NCI-H187 treated with DMSO at 0.1 percent for 48 hours (cell line): ENCODE measurements at places on chromosomes 4 and X.
A peak's percentile ranks its signal among the peaks of the same experiment; 100 is the strongest.

DNA sequence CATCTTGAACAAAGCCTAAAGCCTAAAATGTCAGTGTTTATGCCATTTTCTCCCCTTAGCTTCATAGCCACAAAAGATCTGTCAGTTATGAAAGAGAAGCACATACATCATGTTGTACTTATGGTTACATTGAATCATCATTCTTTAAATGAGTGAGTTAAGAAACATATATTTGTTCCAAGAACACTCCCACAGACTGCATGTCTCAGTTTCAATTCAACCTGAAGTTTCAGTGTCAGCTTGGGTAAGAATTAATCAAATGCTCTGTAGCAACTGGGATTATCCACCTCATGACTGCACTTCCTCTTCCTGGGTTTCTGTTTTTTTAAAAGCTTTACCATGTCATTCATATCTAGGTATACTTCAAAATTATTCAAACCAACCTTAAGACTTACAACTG, 3.9 kb upstream of the TMPRSS11B start:
- no peak for DNase-seq

DNA sequence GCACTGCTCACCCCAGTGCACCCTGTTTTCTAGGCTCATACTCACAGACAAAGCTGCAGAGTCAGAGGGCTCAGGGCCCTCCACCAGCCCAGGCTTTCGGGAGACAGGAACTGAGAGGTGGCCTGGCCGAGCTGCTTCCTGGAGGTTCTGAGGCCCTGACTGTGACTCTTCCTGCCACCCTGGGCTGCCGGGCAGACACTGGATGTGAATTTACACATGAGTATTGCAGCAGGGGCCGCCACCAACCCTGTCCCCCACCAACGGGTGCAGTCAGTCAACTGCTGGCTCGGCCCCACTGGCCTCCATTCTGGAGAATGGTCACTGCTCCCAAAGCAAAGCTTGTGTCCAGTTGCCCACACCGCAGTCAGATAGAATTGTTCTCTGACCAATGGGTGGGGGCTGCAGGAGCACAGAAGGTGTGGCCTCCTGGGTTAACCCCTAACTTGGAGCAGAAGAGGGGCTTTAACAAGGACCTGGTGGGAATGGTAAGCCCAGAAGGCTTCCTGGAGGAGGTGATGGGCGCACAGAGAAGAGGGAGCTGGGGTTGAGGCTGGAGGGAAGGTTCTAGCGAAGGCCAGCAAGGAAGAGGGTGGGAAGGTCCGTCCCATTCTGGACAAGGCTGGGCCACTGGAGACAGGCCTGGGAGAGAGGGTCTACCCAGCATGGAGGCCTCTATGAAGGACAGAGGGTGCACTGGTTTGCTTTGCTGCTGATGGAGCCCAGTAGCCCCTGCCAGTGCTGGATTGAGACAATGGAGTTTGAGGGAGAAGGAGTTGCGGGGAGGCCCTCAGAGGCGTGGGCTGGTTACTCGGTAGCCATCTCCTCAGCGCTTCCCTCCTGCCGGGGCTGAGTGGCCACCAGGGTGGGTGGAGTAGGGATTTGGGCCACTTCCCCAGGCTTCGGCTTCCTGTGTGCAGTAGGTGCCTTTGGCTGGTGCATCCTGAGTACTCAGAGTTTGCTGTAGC, 135.3 kb downstream of the CPZ start:
- no peak for DNase-seq

- no peak for DNase-seq
Measured at GRCh38 chr4:183438458-183439113, 5.8 kb upstream of the CDKN2AIP start.

DNA sequence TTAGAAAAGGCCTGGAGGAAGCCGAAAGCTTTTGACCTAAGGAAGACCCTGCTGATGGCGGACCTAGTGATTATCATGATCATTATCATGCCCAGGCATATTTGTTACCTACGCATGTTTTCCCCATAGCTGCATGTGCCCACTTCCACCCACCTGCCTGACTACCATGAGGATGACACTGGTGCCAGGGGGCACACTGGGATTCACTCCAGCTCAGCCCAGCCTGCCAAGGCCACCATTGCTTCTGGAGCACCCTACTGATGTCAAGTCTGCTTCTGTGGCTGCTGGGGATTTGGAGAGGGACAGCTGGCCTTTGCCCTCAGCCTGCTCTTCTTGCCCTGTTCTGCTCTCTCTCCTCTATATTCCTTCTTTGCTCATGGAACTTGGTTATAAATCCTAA, 124.7 kb upstream of the NALF2 start:
- DNase-seq, result no peak

DNA sequence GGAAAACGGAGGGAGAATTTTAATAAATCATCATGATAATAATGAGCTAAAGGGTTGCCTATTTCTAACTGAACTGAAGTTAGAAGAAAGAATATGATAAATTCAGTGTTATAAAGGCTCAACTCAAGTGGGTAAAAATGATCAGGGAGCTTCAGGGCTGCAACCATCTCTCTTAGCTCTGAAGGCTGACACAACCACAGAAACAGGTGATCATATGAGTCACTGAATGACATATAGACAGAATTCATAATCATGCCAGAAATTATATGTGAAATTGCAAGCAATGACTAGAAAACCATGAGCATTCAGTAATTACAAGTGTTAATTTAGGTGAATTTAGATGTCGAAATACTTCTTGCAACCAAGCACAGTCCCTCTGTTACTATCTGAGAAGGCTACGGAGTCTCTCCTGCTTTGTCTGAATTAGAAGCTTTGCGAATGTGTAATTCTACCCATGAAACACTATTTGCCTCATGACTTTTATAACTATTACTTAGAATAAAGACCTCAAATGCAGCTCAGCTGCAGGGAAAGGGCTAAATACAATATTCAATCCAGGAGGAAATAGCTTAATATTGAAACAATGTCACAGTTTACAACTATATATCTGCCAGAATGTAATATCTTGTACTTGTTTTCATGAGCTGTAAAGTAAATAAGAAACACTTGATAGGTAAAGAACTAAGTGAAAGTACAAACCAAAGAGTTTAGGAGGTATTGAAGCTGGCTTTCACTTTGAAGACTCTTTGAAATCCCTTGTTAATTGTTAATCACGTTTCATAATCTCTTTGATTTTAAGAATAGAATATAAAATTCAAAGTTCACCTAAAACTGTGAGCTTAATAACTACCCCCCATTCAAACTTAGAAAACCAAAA, 1972.6 kb downstream of the ARAP2 start:
- no peak for DNase-seq

- DNase-seq, result no peak
Measured at GRCh38 chrX:32281853-32282252, 929.5 kb downstream of the DMD start.

DNA sequence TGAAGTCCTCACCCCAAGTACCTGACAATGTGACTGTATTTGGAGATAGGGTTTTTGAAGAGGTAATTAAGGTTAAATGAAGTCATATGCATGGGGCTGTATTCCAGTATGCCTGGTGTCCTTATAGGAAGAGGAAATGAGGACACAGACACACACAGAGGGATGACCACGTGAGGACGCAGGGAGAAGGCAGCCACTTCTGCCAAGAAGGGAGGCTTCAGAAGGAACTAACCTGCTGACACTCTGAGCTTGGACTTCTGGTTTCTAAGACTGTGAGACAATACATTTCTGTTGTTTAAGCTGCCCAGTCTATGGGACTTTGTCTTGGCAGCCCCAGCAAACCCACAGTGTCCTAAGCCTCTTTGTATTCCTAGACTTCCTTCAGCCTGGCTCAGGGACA, 3.0 kb upstream of the SLC2A9 start:
- DNase-seq, result no peak

DNA sequence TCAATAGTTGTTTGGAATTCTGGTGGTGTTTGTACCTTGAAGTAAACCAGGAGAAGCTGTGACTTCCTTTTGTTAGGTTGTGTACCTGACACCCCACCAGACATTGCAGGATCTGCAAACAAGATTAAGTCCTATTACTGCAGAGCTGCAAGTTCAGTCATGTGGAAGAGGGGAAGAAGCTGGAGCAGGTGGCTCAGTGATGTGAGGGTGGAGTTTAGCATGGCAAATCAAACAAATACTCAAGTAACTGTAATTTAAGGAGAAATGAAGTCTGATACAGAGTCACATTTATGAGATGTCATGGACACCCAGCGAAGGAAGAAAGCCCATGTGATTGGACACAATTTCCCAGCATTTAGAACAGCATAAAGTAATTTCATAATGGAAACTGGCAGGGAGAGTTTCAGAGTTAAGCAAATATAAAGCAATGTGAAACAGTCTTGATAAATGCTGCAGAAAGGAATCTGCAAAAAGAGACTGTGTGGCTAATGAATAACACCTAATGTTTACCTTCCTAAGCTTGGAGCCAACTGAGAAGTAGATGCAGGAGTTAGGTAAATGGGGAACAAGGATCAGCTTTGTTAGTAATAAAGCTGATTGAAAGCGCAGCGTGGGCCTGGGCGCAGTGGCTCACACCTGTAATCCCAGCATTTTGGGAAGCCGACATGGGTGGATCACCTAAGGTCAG, 249.1 kb downstream of the GBA3 start:
- DNase-seq, result peak; percentile 25

- no peak for DNase-seq
Measured at GRCh38 chrX:13212191-13212651, 107.6 kb downstream of the ATXN3L start.

DNA sequence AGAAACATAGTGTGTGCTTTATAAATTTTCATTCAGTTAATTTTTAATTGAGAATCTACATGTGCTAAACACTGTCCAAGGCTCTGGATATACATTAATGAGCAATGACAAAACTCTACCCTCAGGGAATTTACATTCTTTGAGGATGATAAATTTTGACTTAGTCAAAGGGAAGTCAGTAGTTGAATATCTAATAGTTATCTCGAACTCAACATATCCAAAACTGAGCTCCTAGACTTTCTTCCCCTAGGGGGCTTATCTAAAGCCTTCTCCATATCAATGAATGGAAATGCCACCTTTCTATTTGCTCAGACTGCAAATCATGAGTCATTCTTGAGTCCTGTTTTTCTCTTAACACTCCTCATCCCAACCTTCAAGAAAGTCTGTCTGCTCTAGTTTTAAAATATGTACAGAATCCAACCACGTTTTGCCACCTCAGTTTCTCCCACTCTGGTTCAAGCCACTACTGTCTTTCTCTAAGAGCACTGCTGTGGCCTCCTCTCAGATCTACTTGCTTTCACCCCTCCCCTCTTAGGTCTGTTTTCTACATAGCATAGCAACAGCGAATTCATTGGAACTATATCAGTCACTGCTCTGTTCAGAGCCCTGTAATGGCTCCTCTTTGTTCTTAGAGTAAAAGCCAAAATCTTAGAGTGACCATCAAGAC, 9.5 kb downstream of the PARM1 start:
- no peak for DNase-seq

DNA sequence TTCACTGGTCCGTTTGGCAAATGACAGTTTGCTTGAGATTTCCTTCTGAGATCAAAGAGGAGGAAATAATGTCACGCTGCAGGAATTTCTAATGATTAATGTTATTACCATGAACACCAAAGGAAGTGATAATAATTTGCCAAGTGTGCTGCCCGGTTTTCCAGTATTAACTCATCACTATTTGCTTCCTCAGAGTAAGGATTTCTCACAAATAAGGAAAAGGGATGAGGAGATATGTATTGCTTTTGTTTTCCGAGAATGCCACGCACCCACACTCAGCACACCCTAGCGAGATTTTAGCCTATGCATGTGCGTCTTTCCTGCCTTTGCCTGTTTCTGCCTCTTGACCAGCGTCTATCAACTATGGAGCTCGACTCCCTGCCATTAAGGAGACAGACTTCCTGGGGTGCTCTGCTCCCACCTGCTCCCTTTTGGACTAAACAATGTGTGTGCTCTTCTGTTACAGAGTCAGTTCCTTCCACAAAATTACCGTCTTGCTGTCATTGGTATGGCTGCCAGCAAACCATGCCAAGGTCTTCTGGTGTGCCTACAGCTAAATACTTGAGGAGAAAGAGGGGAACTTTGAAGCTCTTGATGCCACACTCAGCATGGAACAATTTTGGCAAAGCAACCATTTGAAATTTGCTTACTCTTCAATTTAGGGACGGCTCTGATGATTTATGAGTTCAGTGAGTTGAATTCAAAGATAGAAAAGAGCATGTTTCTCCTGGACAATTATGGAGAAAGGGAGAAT, 393.1 kb upstream of the ZFP42 start:
- no peak for DNase-seq

GRCh38 chr4:84952004-84952403, 14.5 kb downstream of the WDFY3 start:
- no peak for DNase-seq

DNA sequence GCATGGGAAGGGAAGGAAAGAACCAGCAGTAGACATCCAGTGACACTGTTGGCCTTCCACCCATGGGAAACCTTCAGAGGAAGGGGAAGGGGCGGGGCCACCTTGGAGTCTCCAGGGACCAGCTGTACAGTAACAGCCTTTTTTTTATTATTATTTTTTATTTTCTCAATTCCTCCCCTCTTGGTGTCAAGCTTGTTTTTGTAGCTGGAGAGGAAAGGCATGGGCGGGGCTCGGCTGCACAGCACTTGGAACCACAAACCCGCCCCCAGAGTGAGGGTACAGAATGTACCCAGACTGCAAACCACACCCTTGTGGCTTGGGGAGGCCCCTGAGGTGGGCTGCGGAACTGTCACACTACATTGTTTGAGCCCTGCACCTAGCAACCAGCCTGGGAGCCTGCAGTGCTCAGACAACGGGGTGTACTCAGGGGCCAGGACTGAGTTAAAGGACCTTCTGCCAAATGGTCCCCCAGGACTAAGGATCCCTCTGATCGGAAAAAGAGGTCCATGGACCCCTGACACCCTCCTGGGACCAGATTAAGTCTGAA, 45.7 kb downstream of the PRPS1 start:
- no peak for DNase-seq

- no peak for DNase-seq
Measured at GRCh38 chr4:24850674-24851073, 55.3 kb downstream of the SOD3 start.
